Activated naive CD4-positive, alpha-beta T cell (primary cell): ENCODE measurements at places on chromosomes 11 and 22.

GRCh38 chr11:46117842-46118241, 3.4 kb downstream of the PHF21A start:
- DNase-seq = no peak

GRCh38 chr11:74325649-74326645, 14.5 kb upstream of the P4HA3 start:
- DNase-seq = no peak

- DNase-seq = no peak
Measured at GRCh38 chr11:44805596-44805995, 78.8 kb downstream of the TSPAN18 start.

GRCh38 chr11:76044750-76045320, 161.5 kb downstream of the WNT11 start:
- no peak for DNase-seq

- no peak for DNase-seq
Measured at GRCh38 chr11:121644187-121644512, 191.4 kb upstream of the SORL1-AS1 start.

DNA sequence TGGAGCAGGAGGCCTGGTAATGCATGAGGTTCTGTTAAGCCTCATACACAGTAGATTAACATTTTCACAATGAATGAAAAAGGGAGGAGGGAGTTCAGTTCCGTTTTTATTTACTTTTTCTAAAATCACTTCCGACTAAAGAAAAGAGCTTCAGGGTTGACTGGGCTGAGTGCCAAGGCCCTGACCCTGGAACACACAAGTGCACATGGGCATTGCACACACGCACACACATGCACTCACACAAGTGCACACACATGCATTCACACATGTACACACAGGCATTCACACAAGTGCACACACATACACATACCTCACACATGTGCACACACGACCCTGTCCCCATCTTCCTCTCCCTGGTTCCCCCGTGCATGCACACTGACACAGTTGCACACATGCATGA, 303.3 kb downstream of the BRD1 start:
- DNase-seq = no peak

- no peak for DNase-seq
Measured at GRCh38 chr22:49093192-49093880, 734.3 kb downstream of the BRD1 start.

GRCh38 chr11:120044011-120044675, 93.8 kb downstream of the TRIM29 start:
- DNase-seq = no peak

DNA sequence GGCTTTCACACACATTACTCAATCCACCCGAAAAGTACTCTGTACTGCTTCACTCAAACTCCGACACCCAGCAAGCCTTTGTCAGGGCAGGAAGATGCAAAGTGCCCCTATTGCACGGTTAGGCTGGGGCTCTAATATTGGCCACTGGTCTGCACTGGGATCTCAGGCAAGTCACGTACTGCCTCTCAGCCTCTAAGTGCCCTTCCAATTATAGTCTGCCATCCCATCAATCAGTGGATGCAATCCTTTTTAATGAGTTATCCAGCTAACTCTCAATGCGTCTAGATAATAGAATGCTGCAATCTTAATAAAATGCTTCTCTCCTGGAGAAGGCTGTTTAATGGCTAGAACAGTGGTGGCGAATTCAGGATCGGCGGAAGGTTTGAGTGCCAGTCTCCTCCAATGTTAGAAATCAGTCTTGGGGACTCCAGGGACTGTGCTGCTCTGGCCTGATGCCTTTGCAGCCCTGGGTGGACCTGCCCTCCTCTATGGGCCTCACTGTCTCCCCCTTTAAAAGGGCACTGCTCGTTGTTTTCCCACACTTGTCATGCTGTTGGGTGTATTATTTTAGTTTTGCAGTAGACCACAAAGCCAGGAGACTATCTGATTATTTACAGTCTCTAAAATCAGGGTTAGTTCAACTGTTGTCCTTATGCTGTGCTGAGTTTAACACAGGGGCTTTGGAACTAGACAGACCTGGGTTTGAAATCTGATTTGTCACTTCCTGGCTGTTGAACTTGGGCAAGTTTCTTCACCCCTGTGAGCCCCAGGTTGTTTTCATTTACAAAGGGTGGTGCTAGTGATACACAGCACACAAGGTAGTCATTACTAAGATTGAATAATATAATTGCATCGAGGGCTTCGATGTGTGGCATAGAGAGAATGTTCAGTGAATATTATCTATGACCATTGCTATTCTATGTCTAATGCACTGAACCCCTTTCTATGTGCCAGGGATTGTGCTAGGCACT, 36.7 kb downstream of the CLMP start:
- no peak for DNase-seq

GRCh38 chr22:28410050-28410816, 269.4 kb downstream of the TTC28 start:
- no peak for DNase-seq

DNA sequence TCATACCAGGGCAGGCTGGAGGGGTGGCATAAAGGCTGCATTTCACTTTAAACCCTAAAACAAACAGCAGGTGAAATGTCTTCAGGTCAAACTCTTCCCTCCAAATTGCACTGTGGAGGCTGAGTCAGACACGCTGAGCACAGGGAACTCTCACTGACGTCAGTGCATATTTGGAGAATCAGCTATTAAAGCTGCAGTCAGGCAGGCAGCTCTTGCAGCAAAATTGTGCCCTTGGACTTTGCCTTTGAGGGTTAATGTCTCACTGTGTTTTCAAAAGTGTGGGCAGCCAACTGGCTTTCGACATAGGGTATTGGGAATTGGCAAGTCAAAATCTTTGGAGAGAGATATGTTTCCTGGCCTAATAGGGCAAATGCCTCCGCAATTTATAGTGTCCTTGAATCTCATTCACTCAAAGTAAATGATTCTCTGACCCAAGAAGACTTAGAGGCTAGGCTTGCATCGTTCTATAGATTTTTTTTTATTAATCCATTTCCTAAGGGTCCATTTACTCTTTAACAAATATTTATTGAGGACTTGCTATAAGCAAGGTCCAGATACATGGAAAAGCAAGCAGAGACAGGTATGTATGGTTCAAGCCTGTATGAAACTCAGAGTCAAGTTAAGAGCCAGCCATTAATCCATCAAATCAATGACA, 27.7 kb upstream of the SMCO4 start:
- no peak for DNase-seq

DNA sequence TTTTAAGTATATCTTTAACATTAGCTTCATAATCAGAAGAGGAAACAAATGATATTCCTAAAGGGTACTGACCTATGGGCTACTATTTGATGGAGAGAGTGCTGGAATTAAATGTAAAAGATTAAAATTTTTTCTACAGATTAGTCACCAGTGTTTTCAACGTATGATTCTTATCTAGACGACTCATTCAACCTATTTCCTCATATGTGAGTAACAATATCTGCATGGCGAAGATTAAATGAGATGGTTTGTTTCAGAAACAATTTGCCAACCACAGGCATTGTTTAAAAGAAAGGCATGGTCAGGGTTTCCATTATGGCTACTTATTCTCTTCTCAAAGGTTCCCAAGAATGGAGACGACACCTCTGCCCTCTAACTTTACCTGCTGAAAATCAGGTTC, 20.4 kb downstream of the OR56B4 start:
- DNase-seq = no peak

- DNase-seq = no peak
Measured at GRCh38 chr11:36167729-36168128, 121.5 kb downstream of the COMMD9 start.

DNA sequence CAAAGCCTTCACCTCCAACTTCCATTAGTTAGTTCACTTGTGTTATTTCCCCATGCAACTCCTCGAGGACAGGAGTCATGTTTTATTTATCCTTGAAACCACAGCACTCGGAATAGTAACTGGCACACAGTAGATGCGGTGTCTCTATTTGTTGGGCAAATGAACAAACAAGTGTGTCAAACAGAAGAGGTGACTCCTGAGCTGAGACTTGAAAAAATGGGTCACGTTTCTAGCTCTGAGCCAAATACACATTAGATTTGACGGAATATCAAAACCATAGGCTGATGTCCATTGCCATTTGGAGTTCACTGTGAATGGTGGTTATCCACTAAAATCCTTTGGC, 68.9 kb downstream of the C11orf91 start:
- DNase-seq = no peak

DNA sequence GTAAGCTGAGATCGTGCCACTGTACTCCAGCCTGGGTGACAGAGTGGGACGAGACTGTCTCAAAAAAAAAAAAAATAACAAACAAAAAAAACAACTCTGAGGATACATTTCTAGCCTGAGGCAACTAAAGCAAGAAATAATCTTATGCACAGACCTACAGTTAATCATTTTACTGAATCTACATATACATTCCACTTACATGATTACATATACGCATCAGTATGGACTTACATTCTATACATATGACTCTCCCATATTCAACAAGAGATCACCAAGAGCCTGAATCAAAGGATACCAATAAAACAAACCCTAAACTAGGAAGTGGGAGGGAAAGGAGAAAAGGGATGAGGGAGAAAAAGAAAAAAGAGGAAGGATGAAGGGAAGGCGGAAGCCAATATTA, 1.1 kb downstream of the ALG8 start:
- DNase-seq = no peak

DNA sequence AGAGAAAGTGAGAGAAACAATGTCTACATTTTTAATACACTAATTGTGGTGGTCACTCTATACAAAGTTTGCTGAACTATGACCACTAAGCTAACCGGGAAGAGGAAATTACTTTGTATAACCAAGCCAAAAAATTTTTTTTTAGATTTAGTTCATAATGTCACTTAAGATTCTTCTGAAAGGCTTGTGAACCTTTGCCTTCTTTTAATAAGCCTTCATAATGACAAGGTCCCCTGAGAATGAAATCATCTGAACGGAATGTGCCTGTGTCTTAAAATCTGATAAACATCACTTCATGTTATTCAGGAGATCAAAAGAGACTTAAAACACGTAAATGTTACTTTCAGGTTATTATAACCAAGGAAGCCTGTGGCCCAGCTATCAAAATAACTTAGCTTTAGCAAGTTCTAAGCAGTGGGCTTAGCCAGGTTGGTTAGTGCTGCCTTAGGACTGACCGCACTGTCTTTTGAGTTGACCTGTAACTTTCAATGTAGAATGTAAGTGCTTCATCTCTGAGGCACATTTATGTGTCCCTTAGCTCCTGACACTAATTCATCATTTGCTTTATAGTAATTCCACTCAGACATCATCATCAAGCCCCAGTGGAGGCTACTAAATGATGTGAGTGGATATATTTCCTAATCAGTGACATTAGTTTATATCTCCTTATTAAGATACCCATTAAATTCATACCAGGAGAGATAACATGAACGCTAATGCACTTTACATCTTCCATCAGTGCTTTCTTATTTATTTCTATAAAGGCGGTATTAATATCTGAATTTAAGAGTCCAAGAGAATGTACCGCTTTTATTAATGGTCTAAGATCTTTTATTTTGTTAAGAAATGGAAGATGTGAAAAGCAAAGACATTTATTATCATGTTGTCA, 122.5 kb downstream of the WNT11 start:
- no peak for DNase-seq

DNA sequence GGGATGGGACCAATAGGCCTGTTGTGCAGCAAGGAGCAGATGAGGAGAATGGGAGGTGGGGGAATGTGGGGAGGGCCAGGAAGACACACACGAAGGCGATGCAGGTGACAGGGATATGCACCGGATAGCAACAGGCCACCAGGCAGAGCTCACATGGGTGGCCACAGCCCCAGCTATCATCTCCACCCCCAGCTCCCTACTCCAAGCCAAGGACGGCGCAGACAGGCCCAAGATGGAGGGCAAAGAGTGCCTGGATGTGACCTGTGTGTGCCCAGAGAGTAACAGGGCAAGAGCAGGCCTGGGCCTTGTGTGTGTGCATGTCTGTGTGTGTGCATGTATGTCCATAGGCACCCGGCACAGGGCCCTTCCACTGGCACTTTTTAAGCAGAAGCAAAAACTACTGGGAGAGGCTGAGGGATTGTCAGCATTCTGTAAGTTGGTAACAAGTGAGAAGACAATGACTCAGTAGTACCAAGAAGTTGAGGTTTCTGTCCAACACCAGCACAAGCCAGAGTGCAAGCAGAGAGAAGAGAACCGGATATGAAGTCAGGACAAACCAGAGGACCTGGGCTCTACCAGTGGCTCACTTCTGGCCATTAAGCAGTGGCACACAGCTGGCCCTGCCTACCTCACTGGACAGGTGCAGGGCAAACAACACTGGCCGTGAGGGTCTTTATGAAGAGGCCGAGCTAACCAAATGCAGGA, 36.4 kb downstream of the NRXN2 start:
- no peak for DNase-seq

GRCh38 chr22:17402293-17402692, 33.0 kb downstream of the CECR2 start:
- DNase-seq = no peak

- no peak for DNase-seq
Measured at GRCh38 chr11:82315093-82315492, 418.6 kb downstream of the FAM181B start.
